Endothelial cell (in vitro differentiated cells): ENCODE measurements at places on chromosomes 7 and 10. TPM values are rescaled to one million over a fixed set of nuclear protein-coding genes. Genes with fewer than 3 reads are reported as not detected.

The ABCB4 gene
- total RNA-seq: 3.0 TPM

The SEMA3E gene
- 0.62 TPM for total RNA-seq

The ASAH2 gene
- total RNA-seq: 1.7 TPM

The SKAP2 gene
- total RNA-seq: 24.7 TPM

The LDB3 gene
- total RNA-seq: 0.36 TPM

The DKK1 gene
- 6.8 TPM for total RNA-seq

The DGKI gene
- total RNA-seq: 0.69 TPM

The OR2A12 gene
- not detected for total RNA-seq
